Breast epithelium (tissue), 4 donors: ENCODE measurements at places on chromosomes 4 and X.

GRCh38 chr4:155008389-155008788 lies 200.0 kb upstream of the NPY2R start:
- no peak for DNase-seq

DNA sequence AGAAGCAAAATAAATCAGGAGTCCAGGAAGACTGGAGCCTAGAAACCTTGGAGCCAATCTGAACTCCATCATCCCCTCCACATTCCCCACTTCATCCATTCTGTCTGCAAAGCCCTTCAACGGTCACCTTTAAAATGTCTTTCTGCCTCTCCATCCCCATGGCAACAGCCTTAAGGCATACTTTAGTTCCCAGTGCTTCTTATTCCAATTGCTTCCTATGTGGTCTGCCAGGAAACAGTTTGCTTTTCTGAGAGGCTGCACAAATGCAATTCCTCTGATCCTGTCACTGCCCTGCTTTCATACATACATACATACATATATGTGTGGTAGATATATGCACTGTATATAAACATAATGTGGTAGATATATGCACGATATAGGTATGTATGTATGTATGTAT lies 786 bp upstream of the MAGEH1 start:
- no peak for DNase-seq

DNA sequence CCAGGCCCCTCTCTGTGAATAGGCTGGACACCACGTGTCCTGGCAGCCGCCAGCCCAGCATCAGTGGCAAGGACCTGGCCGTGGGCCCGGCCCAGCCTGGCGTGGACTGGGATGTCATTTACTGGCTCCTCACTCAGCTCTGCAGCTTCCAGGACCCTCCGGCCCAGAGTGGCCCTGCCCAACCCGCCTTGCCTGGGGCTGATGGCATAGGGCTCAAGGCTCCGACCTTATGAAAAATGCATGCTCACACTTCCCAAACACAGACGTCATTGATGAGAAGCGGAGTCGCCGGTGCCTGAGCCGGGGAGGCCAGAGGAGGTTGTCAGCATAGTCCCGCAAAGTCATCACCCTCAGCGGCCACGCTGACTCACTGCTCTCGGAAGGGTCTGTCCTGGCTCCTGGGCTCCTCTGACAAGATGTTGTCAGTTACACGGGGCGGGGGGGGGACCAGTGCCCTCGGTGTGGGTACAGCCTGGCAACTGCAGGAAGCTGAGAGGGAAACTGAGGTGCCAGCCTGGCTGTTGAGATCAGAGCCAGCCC lies 14.3 kb downstream of the CFAP99 start:
- no peak for DNase-seq

- no peak for DNase-seq
Measured at GRCh38 chr4:139682741-139683151, 17.1 kb downstream of the MGST2 start.

- DNase-seq: no peak
Measured at GRCh38 chr4:5164221-5164912, 113.1 kb downstream of the STK32B start.

GRCh38 chr4:149701435-149702156 lies 114.0 kb downstream of the IQCM start:
- no peak for DNase-seq

- no peak for DNase-seq
Measured at GRCh38 chr4:33477715-33478114, 2757.5 kb downstream of the PCDH7 start.

DNA sequence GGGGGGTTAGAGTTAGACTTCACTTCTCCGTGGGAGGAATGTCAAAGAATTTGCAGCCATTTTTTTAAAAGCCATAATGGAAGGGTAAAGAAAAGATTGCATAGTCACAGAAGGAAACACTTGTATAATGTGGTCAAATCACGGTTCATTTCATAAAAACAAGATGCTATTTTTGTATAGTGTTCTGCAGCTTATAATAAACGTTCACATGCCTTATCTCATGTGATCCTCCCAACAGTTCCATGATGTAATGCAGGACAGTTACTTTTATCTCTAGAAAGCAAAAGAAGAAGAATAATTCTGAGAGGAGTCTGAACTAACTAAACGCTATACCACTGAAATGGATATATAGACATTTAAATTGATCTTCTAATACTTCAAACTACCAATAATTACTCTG lies 71.3 kb upstream of the CAMK2D start:
- no peak for DNase-seq

- no peak for DNase-seq
Measured at GRCh38 chr4:108008721-108009120, 19.0 kb downstream of the HADH start.

- DNase-seq: no peak
Measured at GRCh38 chr4:20119141-20119540, 132.6 kb upstream of the SLIT2 start.

DNA sequence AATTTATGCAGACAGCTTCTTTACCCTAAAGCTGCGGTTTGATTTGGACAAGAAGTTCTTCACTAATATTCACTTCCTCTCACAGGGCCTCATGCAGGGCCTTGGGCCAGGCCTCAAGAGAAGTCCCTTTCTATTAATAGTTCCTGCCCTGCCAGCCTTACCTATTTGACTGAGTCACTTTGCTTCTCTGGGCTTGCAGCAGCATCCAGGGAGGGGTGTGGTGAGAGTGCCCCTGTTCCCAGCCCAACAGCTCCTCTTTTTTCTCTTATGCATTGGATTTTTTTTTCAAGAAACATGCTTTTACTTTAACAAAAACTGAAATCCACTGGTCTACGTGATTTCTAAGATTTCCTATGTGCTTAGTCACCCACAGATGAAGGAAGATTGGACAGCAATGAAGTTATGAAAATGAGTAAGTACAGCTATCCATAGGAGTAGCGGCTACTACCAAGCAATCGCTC lies 26.7 kb downstream of the FAM156B start:
- no peak for DNase-seq

- no peak for DNase-seq
Measured at GRCh38 chr4:19492606-19493005, 759.1 kb upstream of the SLIT2 start.

DNA sequence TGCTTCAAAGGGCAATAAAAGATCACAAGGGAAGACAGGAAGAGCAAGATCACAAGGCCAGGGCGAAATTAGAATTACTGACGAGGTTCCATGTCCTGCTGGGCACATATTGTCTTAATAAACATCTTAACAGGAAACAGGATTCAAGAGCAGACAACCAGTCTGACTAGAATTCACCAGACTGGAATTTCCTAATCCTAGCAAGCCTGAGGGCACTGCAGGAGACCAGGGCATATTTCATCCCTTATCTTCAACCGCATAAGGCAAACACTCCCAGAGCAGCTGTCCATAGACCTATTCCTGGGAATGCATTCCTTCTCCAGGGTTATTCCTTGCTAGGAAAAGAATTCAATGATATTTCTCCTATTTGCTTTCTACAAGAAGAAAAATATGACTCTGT lies 12.4 kb upstream of the TDO2 start:
- no peak for DNase-seq

- DNase-seq: no peak
Measured at GRCh38 chr4:151573945-151574344, 165.0 kb downstream of the FHIP1A start.

- no peak for DNase-seq
Measured at GRCh38 chr4:141757287-141757686, 120.9 kb downstream of the IL15 start.

DNA sequence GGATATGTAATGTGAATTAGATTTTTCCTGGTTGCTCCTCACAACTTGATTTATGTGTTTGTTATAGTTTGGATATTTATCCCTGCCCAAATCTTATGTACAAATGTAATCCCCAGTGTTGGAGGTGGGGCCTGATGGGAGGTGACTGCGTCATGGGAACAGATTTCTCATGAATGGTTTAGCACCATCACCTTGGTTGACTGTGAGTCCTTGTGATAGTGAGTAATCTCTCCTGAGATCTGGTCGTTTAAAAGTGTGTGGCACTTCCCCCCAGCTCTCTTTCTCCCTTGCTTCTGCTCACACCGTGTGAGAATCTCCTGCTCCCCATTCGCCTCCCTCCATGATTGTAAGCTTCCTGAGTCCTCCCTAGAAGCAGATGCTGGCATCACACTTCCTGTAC lies 2.2 kb downstream of the MID2 start:
- DNase-seq: no peak

- DNase-seq: no peak
Measured at GRCh38 chr4:182425302-182425701, 182.1 kb downstream of the TENM3 start.
